Fibroblast of skin of back (primary cell): ENCODE measurements at places on chromosomes 11 and 22.

GRCh38 chr11:13221722-13222121 lies 55.9 kb upstream of the BMAL1 start:
- no peak for DNase-seq

DNA sequence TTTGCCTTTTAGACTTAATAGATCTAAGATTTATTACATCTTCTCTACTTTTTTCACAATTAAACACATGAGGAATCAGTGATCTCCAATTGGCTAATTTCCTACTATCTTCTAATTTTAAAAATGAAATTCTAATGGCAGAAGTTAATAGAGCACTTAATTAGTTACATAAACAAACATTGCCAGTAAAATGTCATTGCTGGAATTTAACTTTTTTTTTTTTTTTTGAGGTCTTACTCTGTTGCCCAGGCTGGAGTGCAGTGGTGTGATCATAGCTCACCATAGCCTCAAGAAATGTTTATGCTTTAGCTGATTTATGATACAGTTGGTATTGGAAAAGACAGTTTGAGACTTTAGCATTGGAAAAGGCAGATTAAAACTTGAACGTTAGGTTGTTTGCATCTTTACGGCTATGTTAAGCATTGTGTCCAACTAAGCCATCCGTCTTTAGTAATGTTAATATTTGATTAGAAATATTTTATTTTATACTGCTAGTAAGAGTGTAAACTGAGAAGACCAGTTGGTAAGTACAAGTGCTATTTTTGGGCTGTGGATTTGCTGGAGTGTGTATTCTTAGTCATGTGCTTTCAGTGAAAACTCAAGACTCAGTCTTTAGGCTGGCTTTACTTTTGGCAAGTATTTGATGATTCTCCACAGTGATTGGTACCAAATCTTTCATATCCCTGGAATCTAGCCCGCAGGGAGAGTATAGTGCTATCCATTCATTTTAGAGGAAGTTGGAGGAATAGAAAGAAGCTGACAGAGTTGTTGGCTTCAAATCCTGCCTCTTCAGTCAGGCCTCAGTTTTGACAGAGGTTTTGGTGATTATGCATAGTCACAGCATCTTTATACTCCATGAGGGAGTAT lies 4.5 kb downstream of the ANO5 start:
- no peak for DNase-seq

DNA sequence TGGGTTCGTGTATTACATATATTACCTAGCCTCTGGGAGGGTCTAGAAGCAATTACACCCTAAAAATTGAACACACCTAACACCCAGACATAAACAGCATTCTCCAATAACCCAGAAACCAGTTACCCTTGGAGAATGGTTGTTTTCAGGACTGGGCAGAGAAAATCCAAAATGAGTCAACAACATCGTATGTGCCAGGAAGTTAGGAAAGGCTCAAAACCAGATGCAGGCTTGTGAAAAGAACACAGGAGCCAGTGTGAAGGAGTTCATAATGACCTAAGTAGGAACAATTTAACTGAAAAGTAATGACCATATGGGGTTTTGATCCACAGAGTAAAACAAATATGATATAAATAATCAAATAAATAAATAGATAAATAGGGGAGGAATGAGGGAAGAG lies 5.1 kb upstream of the CLPB start:
- DNase-seq = peak; percentile 33

DNA sequence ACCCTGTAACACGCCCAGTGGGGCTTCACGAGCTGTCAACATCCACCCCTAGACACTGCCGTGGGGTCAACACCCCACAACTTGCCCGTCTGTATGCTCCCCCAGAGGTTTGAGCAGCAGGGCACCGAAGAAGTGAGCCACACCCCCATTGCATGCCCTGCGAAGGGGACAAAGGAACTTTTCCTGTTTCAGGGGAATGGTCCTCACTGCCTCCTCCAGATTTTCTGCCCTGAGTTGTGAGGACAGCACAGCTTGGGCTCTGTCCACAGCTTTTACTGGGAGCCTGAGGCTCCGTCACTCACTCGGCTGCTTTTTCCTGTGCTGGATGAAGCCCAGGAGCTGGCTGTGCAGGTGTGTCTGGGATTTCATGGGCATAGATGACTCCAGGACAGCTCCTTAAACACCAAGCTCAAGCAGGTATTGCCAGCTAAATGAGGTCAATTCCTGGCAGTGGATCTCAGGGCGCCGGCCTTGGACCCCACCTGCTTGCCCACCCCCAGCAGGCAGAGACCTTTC lies 40.2 kb upstream of the CCDC188 start:
- no peak for DNase-seq

GRCh38 chr22:43136255-43136654 lies 6.9 kb downstream of the MCAT start:
- DNase-seq = peak; percentile 32

- no peak for DNase-seq
Measured at GRCh38 chr11:105690467-105690866, 80.6 kb downstream of the GRIA4 start.

- DNase-seq = no peak
Measured at GRCh38 chr22:47805394-47805935, 1043.0 kb downstream of the TBC1D22A start.

GRCh38 chr11:104333977-104334376 lies 170.0 kb upstream of the PDGFD start:
- DNase-seq = peak; percentile 13

GRCh38 chr11:73652046-73652730 lies 5.8 kb downstream of the PLEKHB1 start:
- no peak for DNase-seq

- DNase-seq = peak; percentile 26
Measured at GRCh38 chr11:72524711-72525110, 90.4 kb upstream of the CLPB start.

GRCh38 chr11:35566181-35566580 lies 40.8 kb upstream of the PAMR1 start:
- DNase-seq = peak; percentile 60

- DNase-seq = peak; percentile 38
Measured at GRCh38 chr11:84564180-84564866, 1062.8 kb downstream of the DLG2 start.

DNA sequence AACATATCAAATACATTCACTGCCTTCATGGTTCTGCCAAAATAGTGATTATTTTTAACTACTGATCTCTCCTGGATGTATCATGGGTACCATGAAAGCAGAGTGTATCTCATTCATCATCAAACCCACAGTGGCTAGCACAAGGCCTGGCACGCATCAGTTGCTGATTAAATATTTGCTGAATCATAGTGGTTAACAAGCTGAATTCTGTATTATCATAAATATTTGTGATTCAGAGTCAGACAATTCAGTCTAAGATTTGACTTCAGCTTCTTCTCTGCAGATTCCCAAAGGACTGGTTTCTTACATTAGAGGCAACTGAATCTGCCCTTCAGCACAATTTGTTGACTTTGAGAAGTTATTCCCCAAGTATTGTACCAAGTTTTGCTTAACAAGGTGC lies 715.8 kb upstream of the LRRC4C start:
- DNase-seq = peak; percentile 93

- no peak for DNase-seq
Measured at GRCh38 chr11:8039530-8040260, 41.3 kb upstream of the TUB start.

- no peak for DNase-seq
Measured at GRCh38 chr11:120030411-120030810, 107.5 kb downstream of the TRIM29 start.

DNA sequence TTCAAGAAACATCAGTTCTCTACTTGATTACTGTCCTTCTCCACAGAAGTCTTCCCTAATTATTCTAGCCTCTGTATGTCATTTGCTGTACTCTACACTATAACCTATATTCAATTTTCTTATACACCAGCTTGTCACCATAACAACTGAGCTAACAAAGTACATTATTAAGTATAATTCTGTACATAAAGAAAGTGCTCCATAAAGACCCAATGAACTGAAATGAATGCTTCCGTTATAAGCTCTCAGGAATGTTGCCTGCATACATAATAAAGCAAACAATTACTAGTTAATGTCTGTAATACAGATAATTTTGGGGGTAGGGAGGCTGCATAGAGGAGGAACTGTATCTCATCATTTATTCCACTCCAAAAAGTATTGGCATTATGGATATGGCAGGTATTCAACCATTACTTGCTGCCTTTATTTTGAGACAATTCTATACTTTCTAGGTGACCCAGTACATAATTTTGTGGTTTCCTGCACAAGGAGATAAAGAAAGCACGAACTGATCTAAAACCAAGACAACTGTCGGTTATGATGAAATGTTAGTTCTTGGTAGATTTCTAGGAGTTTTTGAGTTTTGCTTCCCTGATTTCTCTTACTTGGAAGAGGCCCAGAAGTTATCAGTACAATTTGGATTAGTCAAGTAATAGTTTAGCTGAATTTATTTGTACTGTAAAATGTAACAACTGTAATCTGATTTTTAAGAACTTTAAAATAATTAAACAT lies 202.5 kb downstream of the SBF2 start:
- no peak for DNase-seq

DNA sequence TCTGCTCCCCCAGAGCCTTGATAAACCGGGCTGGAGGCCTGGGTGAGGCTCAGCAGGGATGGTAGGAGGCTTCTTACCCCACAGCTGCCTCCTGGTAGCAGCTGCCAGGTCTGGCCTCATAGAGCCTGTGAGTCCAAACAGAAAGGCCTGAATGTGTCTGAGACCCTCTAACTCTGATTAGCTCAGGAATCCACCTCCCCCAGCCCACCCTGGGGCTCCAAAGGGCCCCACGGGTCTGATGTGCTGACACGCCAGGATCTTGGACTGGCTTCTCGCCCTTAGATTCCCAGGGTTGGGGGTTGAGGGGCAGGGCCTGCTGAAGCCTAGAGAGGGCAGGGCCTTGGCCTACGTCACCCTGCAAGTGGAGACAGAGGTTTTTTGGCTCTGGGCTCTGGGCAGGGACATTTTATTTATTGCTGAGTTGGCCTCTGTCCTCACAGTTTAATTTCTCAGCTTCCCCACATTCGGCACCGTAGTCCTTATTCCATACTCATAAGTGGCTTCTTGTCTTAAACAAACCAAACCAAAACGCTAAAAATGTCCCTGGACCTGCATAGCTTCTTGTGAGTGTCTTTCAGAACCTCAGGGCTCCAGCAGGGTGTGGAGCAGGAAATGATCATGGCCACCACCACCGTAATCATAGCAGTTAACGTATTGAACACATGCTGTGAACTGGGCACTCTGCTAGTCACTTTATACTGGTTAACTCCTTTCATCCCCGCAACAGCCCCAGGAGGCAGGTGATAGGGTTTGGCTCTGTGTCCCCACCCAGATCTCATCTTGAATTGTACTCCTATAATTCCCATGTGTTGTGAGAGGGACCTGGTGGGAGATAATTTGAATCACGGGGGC lies 25.1 kb downstream of the KIAA1671 start:
- no peak for DNase-seq

DNA sequence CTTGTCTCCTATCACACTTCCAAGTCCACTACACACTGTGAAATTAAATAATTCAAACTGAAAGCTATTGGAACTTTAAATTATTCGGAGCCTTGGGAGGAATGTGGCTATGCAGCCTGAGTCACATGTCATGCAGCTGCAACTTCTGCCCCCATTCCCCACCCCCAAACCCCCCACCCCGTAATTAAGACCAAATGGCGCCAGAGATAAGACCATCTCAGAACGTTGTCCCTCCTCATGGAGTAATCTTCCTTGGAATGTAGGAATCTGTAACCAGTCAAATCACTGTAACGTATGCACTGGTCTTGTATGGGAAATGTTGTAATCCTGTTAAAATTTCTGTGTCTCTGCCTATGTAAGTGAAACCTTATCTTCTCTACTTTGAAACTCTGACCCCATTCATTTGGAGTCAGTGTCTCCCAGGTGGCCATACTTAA lies 37.0 kb downstream of the GAB2 start:
- peak; percentile 85 for DNase-seq

GRCh38 chr22:21044931-21045584 lies 688 bp upstream of the LRRC74B start:
- DNase-seq = peak; percentile 94

DNA sequence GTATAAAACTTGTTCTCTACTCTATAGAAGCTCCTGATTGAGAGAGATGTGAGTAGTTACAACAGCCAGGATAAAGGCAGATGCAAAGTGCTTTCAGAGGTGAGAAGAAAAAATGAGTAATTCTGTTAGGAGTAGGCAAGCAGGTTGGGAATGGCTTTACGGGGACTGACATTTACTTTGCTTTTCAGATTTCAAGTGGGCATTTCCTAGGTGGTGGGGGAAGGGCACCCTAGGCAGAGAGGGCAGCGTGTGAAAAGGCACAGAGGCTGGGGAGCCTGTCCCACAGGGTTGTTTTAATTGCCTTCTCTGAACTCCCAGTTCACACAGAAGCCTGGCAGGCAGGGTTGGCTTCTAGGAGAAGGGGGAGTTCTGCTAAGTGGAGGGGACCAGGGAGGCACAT lies 106.5 kb downstream of the NAV2 start:
- no peak for DNase-seq

- DNase-seq = no peak
Measured at GRCh38 chr11:499201-500076, 7.6 kb downstream of the RNH1 start.

DNA sequence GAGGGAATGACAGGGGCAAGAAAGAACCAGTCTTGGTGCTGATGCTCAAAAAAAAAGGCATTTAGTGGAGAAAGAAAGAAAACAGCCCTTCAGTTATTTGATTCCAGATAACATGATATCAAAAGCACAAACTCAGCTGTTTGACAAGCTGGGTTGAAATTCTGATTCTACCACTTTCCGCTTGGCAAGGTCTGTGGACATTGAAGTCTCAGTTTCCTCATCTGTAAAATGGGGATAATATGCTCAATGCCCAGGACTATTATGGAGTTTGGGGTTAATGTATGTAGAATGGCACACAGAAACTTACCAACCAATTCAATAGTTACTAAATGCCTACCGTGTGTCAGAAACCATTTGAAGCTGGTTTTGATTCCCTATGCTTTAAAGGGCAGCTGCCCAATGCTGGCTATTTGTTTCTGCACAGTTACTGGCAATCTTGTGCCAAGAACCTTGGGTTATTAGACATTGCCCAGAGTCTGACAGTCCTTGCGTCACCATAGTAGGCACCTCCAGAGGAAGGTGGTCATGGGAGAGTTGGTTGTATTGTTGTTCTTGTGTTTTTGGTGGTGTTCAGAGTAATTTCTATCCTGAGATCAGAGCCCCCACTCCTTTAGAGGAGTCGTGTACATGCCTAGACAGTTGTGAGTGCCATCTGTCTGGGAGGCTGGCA lies 19.5 kb downstream of the ELF5 start:
- no peak for DNase-seq

- DNase-seq = no peak
Measured at GRCh38 chr22:46077669-46078099, 72.6 kb upstream of the PPARA start.
